Muscle of arm (tissue), 14 donors: ENCODE measurements at places on chromosomes 4 and X. TPM values are rescaled to one million over a fixed set of nuclear protein-coding genes. Genes with fewer than 3 reads are reported as not detected.

The TBX22 gene
- polyA plus RNA-seq: not detected

The LGI2 gene
- polyA plus RNA-seq: 3.5 TPM

The FREM3 gene
- polyA plus RNA-seq: 0.31 TPM

DNA sequence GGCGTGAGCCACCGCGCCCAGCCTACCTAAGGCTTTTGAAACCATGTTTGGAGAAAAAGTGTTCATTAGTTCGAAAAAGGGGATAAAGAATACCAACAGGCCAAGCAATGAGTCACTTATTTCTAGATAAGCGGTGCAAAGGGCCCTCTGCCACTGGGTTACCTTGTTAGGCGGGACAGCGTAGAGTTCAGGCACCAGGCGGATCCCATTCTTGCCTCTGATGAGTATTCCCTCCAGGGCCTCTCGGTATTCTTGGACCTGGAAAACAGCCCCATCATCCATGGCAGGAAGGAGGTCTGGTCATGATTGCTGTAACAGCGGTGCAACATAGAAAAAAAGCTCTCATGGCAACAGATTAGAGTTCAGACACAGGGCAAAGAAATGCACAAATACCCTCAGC is 48.0 kb downstream of the PHKA2 start:
- DNase-seq: no peak

GRCh38 chrX:99909946-99910345 is 500.1 kb downstream of the PCDH19 start:
- no peak for DNase-seq

GRCh38 chr4:185744946-185745345 is 67.0 kb downstream of the SORBS2 start:
- no peak for DNase-seq

DNA sequence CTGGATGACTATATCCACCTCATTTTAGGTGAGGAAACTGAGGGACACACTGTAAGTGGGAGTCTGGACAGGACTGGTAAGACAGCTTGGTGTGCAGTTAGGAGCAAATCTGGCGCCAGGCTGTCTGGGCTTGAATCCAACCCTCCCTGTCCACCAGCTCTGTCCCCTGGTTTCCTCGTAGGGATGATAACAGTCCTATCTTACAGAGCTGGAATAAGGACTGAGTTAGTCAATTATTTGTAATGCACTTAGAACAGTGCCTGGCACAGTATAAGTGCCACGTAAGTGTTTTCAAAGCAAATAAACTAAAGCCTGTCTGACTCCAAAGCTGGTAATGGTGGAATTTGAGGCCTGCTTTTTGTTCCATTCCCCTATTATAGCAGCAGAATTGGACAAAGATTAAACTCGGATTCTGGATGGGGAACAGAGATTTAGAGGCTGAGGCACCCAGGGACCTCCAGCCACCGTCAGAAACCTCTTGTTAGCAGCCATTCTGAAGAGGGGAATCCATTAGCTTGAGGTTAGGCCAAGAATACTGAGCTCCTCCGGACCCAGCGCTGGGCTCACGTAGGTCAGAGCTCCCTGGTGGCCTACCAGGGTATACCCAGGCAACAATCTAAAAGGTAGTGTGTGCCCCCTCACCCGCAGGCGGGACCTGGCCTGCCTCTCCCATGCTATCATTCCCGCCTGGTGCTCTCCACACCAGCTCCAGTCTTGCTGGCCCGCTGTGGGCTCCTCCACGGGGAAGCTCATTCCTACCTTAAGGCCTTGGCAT is 102.1 kb downstream of the UCHL1 start:
- no peak for DNase-seq
